ENCODE measurements at places on chromosomes 6 and 20.

DNA sequence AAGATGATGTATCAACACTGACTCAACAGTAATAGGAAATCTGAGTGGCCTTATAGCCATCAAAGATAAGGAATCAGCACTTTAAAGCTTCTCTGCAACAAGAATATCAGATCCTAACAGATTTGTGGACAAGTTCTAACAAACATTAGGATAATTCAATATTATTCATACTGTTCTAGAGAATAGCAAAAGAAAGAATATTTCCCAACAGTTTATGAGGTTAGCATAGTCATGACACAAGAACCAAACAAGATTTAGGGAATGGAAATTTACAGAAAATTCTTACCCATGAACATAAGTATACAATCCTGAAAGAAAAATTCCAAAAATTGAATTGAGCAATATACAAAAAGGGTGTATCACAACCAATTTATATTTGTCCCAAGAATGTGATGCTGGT, 64.3 kb upstream of the BTBD3 start:
- no peak for DNase-seq

GRCh38 chr6:101926149-101926925, 532.8 kb downstream of the GRIK2 start:
- DNase-seq: peak; percentile 37

GRCh38 chr6:56501993-56502392, 140.7 kb downstream of the DST start:
- no peak for DNase-seq

- no peak for DNase-seq
These were observed 334.2 kb downstream of the CD83 start for GRCh38 chr6:14451594-14452374.

DNA sequence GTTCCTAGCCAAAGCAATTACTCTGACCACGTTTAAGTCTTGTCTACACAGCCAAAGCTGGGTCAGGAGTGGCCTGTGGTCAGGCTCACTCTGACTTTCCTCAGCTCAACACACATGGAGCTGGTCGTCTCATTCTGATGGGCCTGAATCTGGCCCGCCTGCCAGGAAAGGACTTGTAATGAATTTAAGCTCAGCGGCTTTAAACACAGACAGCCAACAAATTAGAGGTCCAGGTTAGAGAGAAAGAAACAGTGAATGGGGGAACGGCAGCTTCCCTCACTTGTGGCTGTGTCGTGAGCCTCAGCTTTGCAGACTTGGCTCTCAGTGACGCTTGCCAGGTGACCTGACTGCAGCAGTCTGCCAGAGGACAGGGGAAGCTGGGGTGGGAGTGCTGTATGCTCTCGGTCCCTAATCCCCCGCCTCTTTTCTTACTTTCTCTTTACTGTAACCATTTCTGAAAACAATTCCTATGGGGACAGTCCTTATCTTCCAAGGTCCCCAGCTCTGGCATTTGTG, 121.9 kb upstream of the AGPAT4 start:
- DNase-seq: no peak

- DNase-seq: no peak
These were observed 453.7 kb downstream of the TENT5A start for GRCh38 chr6:81298751-81299150.

DNA sequence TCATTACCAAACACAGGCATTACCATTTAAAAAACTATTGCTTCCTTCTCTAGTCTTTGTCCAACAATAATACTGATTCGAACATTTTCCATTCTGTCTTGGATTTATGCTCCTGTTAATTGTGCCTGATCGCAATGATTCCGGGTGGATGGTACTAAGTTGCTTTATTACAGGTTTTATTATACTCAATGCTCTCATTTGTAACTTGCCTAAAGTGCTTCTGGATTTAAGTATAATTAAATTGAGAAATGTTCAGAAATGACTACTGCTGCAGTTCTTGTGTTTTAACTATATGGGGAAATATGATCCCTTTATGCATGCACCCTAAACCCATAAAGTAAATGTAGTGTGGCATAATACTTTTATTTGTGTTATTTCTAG, 7.2 kb downstream of the TFAP2A start:
- no peak for DNase-seq

DNA sequence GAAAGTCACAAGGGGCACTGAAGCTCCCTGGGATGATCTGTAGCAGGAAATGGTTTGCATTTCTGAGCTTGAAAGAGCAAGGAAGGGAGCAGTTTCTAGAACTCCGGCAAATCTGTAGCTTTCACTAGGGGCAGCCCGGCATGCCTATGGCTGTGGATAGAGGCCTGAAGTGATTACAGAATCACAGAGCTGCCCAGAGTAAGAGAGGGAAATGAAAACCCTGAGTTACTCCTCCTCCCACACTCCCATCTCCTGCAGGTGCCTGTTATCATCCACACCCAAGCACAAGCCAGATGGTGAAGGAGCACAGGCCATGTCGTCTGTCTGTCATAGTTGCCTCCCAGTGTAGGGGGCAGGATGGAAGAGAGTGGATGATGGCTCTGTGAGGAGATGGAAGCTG, 37.1 kb downstream of the HLA-F start:
- DNase-seq: no peak

DNA sequence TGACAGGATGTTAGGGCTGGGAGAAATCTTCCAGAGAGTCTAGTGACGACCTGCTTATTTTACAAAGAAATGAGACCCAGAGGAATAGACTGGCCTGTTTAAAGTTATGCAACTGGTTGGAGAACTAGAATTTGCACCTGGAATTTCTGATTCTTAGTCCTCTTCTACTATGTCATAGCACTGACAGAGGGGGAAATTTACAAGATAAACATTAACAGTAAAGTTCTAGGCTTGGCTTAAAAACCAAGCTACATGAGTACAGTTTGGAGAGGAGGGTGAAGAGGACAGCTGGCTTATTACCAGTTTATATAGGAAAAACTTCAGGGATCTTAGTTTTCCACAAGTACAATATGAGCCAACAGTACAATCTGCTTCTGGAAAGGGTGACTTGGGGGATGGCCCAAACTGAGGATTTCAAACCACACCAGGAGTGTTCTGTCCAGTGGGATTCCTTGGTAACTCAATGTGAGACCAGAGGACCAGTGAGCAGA, 269.6 kb downstream of the CD109 start:
- DNase-seq: no peak

DNA sequence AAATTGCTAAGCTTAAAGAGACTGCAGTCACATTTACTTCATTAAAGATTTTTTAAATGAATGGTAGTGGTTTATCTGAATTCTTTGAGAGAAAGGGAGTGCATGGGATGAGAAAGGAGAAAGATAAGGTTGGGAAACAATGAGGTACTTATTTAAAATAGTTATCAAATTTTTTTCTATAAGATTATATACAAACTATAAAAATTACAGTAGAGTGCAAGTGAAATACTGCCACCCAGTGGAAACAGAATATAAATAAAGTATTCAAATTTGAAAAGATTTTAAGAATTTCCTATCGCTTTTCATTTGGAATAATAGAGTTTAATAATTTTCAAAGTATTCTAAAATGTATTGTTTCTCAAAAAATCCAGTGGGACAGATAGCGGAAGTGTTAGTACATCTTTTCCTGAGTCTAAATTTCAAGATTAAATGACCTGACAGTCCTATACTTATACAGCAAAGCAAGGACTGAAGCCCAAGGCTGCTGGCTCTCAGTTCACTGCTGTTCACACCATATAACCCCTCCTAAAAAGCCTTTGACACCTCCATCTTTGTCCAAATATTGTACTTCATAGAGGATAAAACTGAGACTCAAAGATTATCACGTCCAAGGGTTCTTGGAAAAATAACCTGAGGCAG, 31.1 kb downstream of the EPM2A start:
- peak; percentile 14 for DNase-seq

DNA sequence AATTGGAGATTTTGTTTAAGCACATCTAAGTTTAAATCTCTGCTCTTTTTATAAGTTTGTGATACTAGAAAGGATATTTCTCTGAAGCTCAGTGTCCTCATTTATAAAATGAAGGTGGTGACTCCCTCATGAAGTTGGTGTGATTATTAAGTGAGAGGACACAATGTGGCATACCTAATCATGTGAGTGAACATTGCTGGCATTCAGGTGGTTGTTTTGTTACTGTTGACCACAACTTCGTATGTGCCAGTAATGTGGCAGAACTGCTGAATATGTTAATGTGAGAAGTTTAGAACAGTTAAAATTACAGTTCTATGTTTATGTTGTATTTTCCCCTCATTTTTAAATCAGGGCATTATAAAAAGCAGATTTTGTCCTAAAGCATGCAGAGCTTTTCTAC, 127.2 kb downstream of the STXBP5 start:
- DNase-seq: no peak

DNA sequence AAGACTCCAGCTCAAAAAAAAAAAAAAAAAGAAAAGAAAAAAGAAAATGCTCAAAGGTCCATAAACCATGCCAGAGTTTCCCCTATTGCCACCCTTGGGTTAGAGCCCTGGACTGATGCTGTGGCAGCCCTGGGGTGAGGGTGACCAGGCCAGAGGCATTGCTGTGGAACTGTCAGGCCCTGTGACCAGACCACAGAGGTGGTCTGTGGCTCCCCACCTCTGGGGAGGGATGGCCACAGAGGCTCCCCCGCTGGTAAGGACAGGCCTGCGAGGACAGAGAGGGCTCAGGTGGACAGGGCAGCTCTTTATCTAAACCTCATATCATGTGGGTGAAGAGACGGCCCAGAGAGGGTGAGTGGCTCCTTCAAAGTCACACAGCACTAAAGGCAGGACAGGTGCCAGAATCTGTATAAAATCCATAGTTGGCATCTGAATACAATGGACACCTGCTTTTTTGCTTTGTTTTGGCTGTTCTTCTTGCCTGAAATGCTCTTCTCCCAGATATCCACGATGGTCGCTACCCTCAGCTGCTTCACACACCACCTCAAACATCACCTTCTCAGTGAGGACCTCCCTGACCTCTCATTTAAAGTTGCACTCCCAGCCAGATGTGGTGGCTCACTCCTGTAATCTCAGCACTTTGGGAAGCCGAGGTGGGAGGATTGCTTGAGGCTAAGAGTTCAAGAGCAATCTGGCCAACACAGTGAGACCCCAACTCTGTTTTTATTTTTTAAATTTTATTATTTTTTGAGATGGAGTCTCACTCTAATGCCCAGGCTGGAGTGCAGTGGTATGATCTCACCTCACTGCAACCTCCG, 22.5 kb upstream of the SPDEF start:
- DNase-seq: no peak

- no peak for DNase-seq
These were observed 556 bp downstream of the NKX2-4 start for GRCh38 chr20:21396599-21397340.

DNA sequence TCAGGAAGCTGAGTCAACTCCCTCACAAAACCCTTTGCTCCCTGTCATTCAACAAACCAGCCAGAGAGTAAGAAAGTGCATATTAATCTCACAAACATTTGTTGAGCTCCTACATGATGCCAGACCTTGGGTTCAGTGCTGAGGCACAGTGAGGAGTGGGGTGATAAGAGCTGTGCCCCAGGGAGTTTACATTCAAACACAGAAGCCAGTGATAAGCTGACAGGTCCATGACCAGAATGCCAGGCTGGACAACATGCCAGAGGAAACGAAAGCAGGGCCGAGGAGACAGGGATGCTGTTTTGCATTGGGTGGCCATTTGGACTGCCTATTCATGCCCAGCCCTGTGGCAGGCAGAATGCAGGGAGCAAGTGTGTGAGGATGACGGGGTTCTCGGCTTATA, 76.7 kb downstream of the LRFN2 start:
- no peak for DNase-seq

DNA sequence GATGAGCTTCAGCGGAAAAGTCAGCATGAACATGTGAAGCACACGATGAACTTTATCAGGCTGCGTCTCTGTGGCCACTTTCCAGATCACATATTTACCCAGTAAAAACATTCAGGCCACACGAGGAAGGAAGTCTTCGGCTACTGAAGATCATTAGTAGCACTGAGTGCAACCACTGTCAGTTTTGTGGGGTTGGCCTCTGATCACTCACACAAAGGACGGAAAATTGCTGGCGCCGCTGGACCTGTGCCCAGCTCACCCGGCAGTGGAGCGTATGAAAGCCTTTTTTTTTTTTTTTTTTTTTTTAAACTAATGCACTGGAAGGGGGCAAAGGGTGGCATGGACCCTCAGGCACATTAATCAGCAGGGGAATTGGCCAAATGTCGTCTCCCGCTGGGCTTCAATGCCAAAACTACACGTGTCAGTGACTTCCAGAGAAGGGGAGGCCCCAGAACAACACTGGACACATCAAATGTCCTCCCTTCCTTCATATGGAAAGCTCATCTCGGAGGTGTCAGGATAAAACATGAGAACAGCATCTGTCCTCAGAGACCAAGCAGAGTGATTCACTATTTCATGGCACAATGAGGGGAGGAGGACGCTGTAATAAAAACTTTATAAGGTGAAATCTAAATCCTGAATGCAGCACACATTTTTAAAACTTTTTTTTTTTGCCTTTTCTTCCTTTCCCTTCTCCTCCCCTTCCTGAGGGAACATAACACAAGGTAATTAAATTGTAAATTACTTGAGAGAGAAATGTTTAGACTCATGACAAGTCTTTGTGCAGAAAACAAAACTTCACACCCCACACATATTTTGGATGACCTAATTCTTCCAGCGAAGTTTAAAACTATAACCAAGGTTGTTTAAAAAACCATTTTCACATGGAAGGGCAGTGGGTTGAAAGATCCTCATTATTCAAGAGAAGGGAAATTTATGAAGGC, 223.4 kb downstream of the FOXC1 start:
- DNase-seq: peak; percentile 34

DNA sequence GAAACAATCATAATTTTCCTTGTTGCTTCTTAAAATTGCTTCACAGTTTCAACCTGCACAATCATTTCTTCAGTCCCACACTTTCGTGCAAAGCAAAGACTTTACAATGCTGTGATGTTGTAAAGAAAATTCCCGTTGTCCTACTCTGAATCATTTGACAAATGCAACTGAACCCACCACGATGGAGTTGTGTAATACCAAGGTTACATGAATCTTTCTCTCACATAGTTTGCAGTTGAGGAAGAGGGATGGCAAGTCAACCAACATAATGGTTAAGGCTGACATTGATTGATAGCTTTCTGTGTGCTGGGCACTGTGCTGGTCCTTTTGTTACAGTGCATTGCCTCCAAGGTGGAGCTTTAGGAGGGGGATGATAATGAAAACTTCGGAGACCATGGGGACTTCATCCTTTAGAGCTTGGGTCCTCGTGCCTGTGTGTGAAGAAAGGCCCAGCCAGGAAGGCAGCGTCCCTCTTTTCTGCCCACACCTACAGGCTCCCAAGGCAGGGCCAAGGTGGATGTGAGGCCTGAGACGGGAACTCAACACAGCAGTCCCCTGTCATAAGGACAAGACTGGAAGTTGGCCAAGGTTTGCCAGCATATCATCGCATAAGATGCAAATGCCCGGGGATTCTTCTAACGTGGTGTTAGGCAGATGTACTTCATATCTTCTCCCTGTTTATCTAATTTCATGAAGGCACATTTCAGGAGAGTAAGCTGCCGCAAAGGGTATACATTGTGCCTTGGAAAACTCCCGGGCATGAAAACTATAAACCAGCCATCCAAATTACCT, 96.9 kb downstream of the LY86 start:
- DNase-seq: peak; percentile 56

GRCh38 chr6:105402090-105402938, 568 bp downstream of the PREP start:
- peak; percentile 35 for DNase-seq

DNA sequence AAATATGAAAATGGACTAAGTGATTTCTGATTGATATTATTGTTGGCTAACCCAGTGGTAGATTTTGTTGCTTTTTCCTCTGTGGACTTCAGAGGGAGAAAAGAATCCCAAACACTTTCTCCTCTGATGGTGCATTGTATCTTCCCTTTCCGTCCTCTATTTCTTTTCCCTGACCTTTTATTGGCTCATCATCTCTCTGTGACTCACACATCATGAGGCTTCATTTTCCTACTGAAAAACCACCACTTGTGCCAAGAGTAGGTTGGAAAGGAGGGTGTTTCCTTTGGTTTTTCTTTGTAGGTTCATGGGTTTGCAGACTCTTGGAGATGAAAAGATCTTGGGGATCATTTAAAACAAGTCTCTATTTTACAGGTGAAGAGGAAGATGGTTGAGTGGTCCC, 311.7 kb upstream of the JAG1 start:
- peak; percentile 55 for DNase-seq
